Endothelial cell of umbilical vein (primary cell): ENCODE measurements at places on chromosomes 7 and 10. TPM values are rescaled to one million over a fixed set of nuclear protein-coding genes. Genes with fewer than 3 reads are reported as not detected.
A peak's percentile ranks its signal among the peaks of the same experiment; 100 is the strongest.

GRCh38 chr10:121753726-121754476 is 155.7 kb upstream of the FGFR2 start:
- DNase-seq, result peak; percentile 88

DNA sequence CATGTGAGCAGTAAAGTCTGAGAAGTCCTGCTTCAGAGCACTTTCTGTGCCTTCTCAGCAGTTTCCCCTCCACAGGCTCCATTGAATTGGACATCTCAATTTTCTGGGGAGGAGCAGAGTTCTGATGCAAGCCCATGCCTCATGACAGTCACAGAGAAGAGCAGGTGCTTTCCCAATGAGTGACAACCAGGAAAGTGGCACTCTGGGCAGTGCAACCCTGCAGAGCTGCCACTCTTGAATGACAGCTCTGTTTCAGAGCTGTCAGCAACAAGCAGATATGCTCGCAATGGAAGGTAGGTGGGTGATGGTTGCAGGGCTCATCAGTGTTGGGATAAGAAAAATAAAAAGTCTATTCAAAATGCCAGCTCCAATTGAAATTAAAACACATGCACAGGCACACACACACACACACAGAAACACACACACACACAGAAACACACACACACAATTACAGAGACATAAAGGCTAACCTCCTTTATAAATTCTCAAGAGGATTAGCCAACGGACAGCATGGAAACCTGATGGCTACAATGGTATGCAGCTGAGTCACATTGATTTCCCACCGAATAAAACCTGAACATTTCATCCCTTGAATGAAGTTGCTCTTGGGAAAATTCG is 50.5 kb downstream of the C10orf67 start:
- no peak for DNase-seq

DNA sequence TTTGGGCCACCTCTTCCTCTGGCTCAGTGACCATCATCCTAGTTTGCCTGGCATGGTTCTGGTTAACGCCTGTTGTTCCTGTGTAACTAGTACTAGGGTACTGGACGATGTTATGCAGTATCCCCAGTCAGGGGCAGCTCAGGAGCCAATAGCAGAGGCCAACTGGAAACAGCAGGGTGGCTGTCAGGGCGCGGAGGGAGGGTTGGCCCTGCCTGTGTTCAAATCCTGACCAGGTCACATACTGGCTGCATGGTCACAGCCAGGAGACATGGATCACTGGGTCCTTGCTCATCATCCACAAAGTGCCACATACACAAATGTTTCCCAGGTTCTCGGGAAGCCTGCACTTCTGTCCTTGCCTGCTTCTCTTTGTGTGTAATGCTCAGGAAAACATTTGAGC is 12.3 kb upstream of the RBP3 start:
- no peak for DNase-seq

Gene LRRC4
- total RNA-seq, result 3.8 and 7.1 TPM in 2 replicates

Gene BLNK
- total RNA-seq, result not detected in 2 replicates

DNA sequence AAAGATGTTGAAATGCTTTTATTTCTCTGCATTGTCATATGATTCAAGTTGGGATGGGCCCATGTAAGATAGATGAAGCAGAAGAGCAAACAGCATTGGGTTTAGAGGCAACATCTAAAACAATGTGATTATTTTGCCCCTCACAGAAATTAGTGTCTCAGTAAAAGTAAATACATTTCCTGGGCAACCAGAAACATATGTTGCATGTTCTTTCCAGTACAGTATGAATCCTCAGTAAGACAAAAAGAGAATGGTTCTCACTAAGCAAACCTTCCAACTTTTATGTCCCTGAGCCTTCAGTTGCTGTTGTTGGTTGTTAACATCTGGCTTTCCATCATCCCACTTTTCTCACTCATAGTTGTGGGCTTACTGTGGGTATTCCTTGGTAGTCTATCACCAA is 222.5 kb upstream of the PRPS1L1 start:
- no peak for DNase-seq

Gene FOXI2
- not detected in 2 replicates for total RNA-seq

Gene BUD23
- total RNA-seq, result 60.1 and 64.6 TPM in 2 replicates

Gene INHBA
- total RNA-seq, result 23.2 and 32.3 TPM in 2 replicates

DNA sequence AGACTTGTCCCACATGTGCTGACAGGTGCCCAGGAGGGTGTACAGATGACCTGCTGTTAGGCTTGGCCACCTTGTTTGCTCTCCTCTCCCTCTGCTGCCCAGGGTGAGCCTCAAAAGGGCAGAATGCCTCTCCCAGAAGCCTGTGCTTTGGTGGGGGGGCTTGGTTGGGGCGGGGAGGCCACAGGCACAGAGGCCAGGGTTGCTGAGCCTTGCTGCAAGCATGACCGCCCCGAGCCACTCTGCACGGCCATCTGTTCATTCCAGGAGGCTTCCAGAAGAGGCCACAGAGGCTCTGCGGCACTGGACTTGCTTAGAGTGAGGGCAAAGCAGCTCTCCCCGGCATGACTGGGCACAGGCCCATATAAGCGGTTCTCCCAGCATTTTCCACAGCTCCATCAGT is 190.8 kb downstream of the GLRX3 start:
- DNase-seq, result no peak

- DNase-seq, result no peak
Measured at GRCh38 chr10:633279-634245, 55.9 kb downstream of the DIP2C start.

- DNase-seq, result no peak
Measured at GRCh38 chr7:119974972-119975371, 298.0 kb upstream of the KCND2 start.

Gene PNLIPRP3
- not detected in 2 replicates for total RNA-seq

DNA sequence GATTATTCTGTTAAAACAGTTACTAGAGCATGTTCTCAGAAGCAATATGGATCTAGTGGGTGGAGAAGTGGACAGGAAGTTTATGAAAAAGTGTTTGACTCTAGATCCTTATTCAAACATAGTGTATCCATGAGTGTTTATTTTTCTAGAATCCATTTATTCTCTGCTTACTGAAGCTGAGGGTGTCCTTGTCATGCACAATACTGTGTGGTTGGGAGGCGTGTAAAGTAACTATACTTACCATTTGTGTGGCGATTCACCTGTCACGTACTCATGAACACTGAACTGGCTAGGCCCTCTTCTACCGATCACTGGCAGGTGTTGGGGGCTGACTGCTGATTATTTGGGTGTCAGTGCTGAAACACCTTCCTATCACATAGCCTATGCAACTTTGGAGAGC is 74.0 kb downstream of the POU6F2 start:
- no peak for DNase-seq

Gene ICA1
- total RNA-seq, result 39.7 and 47.1 TPM in 2 replicates

DNA sequence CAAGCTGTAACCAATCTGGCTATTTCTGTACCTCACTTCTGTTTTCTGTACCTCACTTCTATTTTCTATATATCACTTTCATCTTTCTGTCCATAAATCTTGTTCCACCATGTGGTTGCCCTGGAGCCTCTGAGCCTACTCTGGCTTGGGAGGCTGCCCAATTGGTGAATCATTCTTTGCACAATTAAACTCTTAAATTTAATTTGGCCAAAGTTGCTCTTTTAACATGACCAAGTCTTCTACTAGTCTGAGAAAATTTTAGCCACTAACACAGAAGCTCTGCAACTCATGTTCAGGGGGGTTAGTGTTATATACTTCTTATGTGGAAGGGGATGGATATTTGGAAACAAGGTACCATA is 503.5 kb downstream of the KIF20B start:
- no peak for DNase-seq

Gene NCF1
- total RNA-seq, result not detected in 2 replicates

Gene AKR1E2
- total RNA-seq, result 5.8 and 8.2 TPM in 2 replicates

- DNase-seq, result no peak
Measured at GRCh38 chr10:43702213-43702935, 53.7 kb upstream of the ZNF32 start.

Gene DGKI
- 0.14 and 0.51 TPM in 2 replicates for total RNA-seq

DNA sequence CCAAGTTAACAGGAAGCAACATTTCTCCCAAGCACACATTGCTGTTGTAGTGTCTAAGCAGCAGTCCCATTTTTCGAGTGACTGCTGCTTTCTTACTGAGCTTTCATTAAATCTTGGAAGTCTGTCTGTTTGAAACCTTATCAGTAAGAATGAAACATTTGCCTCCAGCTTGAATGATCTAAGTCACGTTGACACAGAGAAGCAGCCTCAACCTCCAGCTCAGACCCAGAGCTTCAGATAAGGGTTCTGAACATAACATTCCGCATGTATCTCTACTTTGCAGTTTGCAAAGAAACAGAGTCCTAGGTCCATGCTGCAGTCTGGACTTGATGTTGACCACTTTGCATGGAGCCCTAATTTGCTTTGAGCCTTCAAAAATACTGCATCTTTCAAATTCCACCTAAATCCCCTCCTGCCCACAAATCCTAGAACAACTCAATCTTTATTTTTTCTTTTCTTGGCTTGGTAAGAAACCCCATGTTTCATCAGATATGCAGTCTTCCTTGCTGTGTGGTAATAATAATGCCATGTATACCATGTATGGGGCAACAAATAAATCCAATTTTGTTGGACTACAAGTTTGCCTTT is 698.7 kb upstream of the IGFBP3 start:
- DNase-seq, result no peak

DNA sequence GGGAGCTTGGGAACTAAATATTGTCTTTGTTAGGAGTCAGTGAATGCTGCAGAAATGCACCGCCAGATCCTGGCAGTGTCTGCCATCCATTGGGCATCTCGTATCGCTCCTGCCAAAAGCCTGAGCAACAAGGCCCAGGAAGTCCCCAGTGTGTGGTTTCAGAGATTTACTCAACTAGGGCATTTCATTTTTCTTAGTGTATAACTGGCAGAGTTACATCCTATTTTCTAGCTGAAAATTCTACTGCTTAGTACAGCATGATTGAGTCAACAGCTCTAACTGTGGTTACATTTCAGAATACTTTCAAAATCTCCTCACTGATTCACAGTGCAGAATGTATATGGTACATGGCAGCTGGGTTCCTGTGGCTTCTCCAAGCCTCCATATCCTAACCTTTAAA is 95.8 kb upstream of the CREB5 start:
- no peak for DNase-seq

GRCh38 chr7:133836666-133837065 is 290.5 kb upstream of the LRGUK start:
- no peak for DNase-seq

GRCh38 chr7:47540387-47541350 is 41.2 kb downstream of the TNS3 start:
- no peak for DNase-seq

- peak; percentile 99 for DNase-seq
Measured at GRCh38 chr7:116354546-116355423, 144.4 kb downstream of the TES start.

GRCh38 chr7:1134951-1135350 is 25.0 kb downstream of the ZFAND2A start:
- no peak for DNase-seq

- no peak for DNase-seq
Measured at GRCh38 chr10:82464966-82465365, 590.0 kb downstream of the NRG3 start.

- peak; percentile 50 for DNase-seq
Measured at GRCh38 chr10:95374597-95375209, 83.9 kb upstream of the PDLIM1 start.

- DNase-seq, result no peak
Measured at GRCh38 chr10:132608511-132609195, 71.1 kb downstream of the INPP5A start.

Gene PLEKHA1
- 58.0 and 58.8 TPM in 2 replicates for total RNA-seq

Gene LRIT1
- total RNA-seq, result not detected in 2 replicates

Gene FAM237B
- not detected in 2 replicates for total RNA-seq

DNA sequence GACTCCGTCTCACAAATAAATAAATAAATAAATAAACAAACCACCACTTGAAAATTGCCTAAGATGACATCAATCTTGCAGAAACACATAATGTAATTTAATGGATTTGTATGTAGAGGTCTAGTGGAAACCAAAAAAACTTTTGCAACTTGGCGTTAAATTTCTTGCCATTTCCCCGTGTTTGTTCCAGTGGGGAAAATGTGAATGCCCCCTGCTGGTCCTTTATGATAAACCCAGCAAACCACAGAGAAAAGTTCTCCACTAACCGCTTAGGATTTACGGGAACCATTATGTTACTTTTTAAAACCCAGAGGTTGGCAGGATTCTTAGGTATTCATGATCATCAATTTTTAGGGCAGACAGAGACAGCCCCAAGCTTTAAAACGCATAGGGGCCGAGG is 32.5 kb downstream of the LAMB4 start:
- DNase-seq, result peak; percentile 45

DNA sequence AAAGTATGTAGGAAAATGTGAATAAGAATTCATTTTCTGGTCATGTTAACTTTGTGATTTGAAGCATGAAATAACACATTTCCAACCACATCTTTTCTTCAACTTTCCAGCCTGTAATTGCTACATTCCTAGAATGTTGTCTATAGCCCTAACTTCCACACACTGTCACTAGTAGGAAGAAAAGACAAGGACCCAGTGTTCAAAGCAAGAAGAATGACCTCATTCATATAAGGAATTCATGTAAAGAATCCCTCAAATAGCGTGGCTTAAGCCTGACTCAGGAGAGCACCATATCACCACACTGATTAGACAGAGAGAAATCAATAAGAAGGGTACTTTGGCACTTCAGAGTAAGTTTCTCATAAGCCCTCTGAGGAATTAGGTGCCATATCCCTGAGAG is 318.7 kb upstream of the CHRM2 start:
- no peak for DNase-seq

DNA sequence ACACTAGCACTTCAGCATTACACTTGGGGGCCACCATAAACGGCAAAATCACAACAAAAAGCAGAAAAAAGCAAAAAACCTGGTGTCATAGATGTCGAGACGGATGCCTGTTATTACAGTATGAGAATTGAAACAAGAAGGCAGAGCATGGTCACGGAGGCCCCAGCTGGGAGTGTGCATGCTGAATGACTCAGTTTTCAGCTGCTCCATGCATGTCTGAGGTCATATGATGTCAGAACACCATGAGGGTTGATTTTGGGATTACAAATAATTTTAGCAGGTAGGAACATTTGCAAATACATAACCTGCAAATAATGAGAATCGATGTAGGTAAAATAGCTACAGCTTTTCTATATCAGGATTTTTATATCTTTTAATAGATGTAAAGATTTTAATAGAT is 19.1 kb downstream of the ZMYND11 start:
- DNase-seq, result no peak

DNA sequence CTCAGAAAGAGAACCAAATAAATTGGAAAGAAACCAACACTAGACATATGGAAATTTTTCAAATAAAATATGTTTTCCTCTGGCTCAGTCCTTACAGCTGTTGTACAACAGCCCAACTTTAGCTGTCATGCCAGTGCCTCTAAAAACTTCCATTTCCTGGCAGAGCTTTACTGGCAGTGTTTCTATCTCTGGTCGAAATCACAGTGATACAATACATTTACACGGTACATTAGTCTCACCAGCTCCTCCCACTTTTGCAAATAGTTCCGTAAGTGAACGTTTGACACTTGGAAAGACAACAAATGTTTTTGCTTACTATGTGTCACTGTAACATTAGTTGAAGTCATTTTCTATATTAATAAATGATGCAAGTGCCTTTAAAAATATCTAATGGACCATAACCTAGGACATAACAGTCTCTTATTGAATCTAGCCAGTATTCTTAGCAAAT is 29.8 kb downstream of the BCAP29 start:
- DNase-seq, result peak; percentile 79
